Upper lobe of right lung (tissue), 1 donor: ENCODE measurements at places on chromosomes 4 and X. TPM values are rescaled to one million over a fixed set of nuclear protein-coding genes. Genes with fewer than 3 reads are reported as not detected.

P2RY8 gene
- 3.1 TPM for total RNA-seq

ABCG2 gene
- 21.7 TPM for total RNA-seq

CT45A3 gene
- 0.58 TPM for total RNA-seq

MAGIX gene
- 7.1 TPM for total RNA-seq

PCDH18 gene
- 6.9 TPM for total RNA-seq

ADAM29 gene
- not detected for total RNA-seq

OPRPN gene
- total RNA-seq, result not detected

CFAP99 gene
- not detected for total RNA-seq

ATOH1 gene
- not detected for total RNA-seq

SLC4A4 gene
- total RNA-seq, result 28.5 TPM

GPRASP1 gene
- total RNA-seq, result 5.5 TPM

CXCL6 gene
- total RNA-seq, result not detected

EXOC1L gene
- not detected for total RNA-seq

CSN1S1 gene
- not detected for total RNA-seq

BCLAF3 gene
- 15.4 TPM for total RNA-seq

TMEM31 gene
- total RNA-seq, result not detected

PROM1 gene
- 0.93 TPM for total RNA-seq

RBM46 gene
- not detected for total RNA-seq

PDE6B gene
- total RNA-seq, result 9.1 TPM

SORCS2 gene
- total RNA-seq, result 7.2 TPM

CLTRN gene
- total RNA-seq, result 0.90 TPM

TMEM144 gene
- total RNA-seq, result 15.5 TPM

ZDHHC9 gene
- 48.4 TPM for total RNA-seq

MAGEB2 gene
- total RNA-seq, result not detected

CACNA1F gene
- total RNA-seq, result 1.4 TPM

XAGE2 gene
- 5.2 TPM for total RNA-seq

AKAP14 gene
- total RNA-seq, result not detected

IL1RAPL1 gene
- total RNA-seq, result not detected

ADH1C gene
- total RNA-seq, result 6.8 TPM

TKTL2 gene
- total RNA-seq, result not detected
